Epithelial cell of alveolus of lung (primary cell): ENCODE measurements at places on chromosomes 2 and 18. TPM values are rescaled to one million over a fixed set of nuclear protein-coding genes. Genes with fewer than 3 reads are reported as not detected.

Gene PLEKHH2
- 5.2 and 32.3 TPM in 2 replicates for total RNA-seq

Gene DSEL
- total RNA-seq = 12.2 and 30.4 TPM in 2 replicates

Gene ANKRD29
- total RNA-seq = 0.16 and 2.3 TPM in 2 replicates

Gene ZNF892
- total RNA-seq = 2.2 and 5.7 TPM in 2 replicates

Gene LINC00305
- not detected in 2 replicates for total RNA-seq

Gene FABP1
- not detected in 2 replicates for total RNA-seq

Gene CPO
- total RNA-seq = not detected in 2 replicates

Gene TSHZ1
- total RNA-seq = 8.7 and 22.4 TPM in 2 replicates

Gene SCYGR8
- not detected in 2 replicates for total RNA-seq

Gene PROC
- total RNA-seq = 0.08 and 0.13 TPM in 2 replicates

Gene FHOD3
- total RNA-seq = 3.0 and 4.9 TPM in 2 replicates

Gene COLEC12
- 4.0 and 8.8 TPM in 2 replicates for total RNA-seq

Gene CIB4
- total RNA-seq = not detected in 2 replicates

Gene CYP27C1
- 0.26 and 0.48 TPM in 2 replicates for total RNA-seq

Gene CMPK2
- 2.0 and 4.7 TPM in 2 replicates for total RNA-seq

Gene VIT
- total RNA-seq = 0.39 TPM in 1 of 2 replicates, not detected in the other

Gene ZNF516
- total RNA-seq = 26.1 and 47.7 TPM in 2 replicates

Gene ANKRD30BL
- not detected in 2 replicates for total RNA-seq

Gene CXCR4
- total RNA-seq = 2.3 and 2.6 TPM in 2 replicates

Gene IL36G
- total RNA-seq = not detected in 2 replicates

Gene FSHR
- not detected in 2 replicates for total RNA-seq

Gene RUFY4
- not detected in 2 replicates for total RNA-seq

Gene MGAT4A
- total RNA-seq = 0.39 and 0.56 TPM in 2 replicates

Gene MTX2
- 27.1 and 29.1 TPM in 2 replicates for total RNA-seq

Gene AFF3
- 5.7 and 6.6 TPM in 2 replicates for total RNA-seq

Gene LRRC30
- not detected in 2 replicates for total RNA-seq

Gene ATL2
- total RNA-seq = 32.1 and 51.6 TPM in 2 replicates

Gene NAT8
- total RNA-seq = not detected in 2 replicates

Gene KRTCAP3
- 2.7 TPM in 1 of 2 replicates, not detected in the other for total RNA-seq

Gene C2orf66
- total RNA-seq = 0.24 TPM in 1 of 2 replicates, not detected in the other

Gene GBX2
- total RNA-seq = 0.78 TPM in 1 of 2 replicates, not detected in the other

Gene SETBP1
- 1.8 and 10.4 TPM in 2 replicates for total RNA-seq

Gene CYTIP
- total RNA-seq = not detected in 2 replicates

Gene EGR4
- not detected in 2 replicates for total RNA-seq

Gene PAX8
- 1.0 and 1.9 TPM in 2 replicates for total RNA-seq

Gene ITPRIPL1
- total RNA-seq = 4.9 and 5.3 TPM in 2 replicates

Gene ALPI
- total RNA-seq = not detected in 2 replicates

Gene RESP18
- total RNA-seq = not detected in 2 replicates

Gene FAM237A
- not detected in 2 replicates for total RNA-seq

Gene RAB17
- not detected in 2 replicates for total RNA-seq

Gene MEP1B
- total RNA-seq = not detected in 2 replicates

Gene ADRA2B
- not detected in 2 replicates for total RNA-seq

Gene MAP3K19
- not detected in 2 replicates for total RNA-seq

Gene SF3B1
- 86.2 and 230 TPM in 2 replicates for total RNA-seq

Gene SLC19A3
- total RNA-seq = 1.0 and 1.9 TPM in 2 replicates

Gene UNC80
- under 0.01 TPM in 1 of 2 replicates, not detected in the other for total RNA-seq

Gene PRKAG3
- total RNA-seq = 0.40 TPM in 1 of 2 replicates, not detected in the other

Gene SLC16A14
- total RNA-seq = 0.39 and 1.2 TPM in 2 replicates

Gene ICA1L
- total RNA-seq = 1.8 and 4.9 TPM in 2 replicates

Gene GRP
- not detected in 2 replicates for total RNA-seq

Gene SCG2
- 4.4 and 11.7 TPM in 2 replicates for total RNA-seq

Gene SCN7A
- 3.5 and 5.2 TPM in 2 replicates for total RNA-seq

Gene CCDC74B
- total RNA-seq = 5.4 and 17.9 TPM in 2 replicates

Gene SOWAHC
- total RNA-seq = 5.1 and 16.3 TPM in 2 replicates

Gene NT5DC4
- total RNA-seq = not detected in 2 replicates

Gene AMER3
- not detected in 2 replicates for total RNA-seq

Gene CAPN10
- total RNA-seq = 13.6 and 15.6 TPM in 2 replicates

Gene GPR39
- total RNA-seq = 9.1 TPM in 1 of 2 replicates, not detected in the other
